ENCODE measurements at places on chromosomes 6 and 20. TPM values are rescaled to one million over a fixed set of nuclear protein-coding genes. Genes with fewer than 3 reads are reported as not detected.

ANGPT4 gene
- total RNA-seq, result 0.05 TPM

TCF21 gene
- total RNA-seq, result 5.3 TPM

SIRPG gene
- not detected for total RNA-seq

EPHA7 gene
- total RNA-seq, result 12.5 TPM

VPS16 gene
- total RNA-seq, result 15.7 TPM

JPH2 gene
- 151 TPM for total RNA-seq

MEP1A gene
- not detected for total RNA-seq

MCHR2 gene
- total RNA-seq, result not detected

FAM209A gene
- total RNA-seq, result not detected

All from left ventricle myocardium inferior (tissue), 1 donor.